ENCODE measurements at places on chromosomes 16 and 17.

- no peak for DNase-seq
Observed at GRCh38 chr16:10754941-10755340, 11.3 kb downstream of the NUBP1 start.

GRCh38 chr17:55996826-55997225 is 156.4 kb upstream of the ANKFN1 start:
- no peak for DNase-seq

DNA sequence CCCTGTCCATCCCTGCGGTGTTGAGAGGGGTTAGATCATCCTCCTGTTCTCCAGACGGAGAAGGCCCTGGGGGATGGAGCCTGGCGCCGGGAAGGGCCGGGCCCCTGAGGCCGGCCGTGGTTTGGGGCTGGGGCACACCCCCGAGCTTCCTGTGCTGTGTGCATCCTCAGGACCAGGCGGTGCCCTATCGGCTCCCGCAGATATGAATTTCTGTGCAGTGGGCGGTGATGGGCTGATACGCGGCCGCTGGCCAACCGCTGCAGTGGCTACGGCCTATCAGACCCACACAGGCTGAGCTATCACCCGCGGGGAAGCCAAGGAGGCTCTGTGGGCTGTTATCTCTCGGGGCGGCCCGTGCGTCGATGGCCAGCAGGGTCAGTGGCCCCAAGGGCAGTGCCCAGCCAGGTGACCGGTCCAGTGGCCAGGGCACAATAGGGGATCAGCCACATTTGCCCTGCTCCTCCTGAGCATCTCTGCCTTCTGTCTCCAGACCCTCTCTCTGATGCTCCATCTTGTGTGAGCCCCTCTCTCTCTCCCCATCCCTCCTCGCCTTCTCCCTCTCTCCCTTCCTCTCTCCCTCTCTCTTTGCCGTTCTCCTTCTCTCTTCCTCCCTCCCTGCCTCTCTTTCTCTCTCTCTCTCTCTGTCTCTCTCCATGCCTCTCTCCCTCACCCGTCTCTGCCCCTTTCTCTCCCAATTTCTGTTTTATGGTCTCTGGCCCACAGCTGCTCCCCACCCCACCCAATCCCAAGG is 38.7 kb downstream of the ZFPM1 start:
- no peak for DNase-seq

DNA sequence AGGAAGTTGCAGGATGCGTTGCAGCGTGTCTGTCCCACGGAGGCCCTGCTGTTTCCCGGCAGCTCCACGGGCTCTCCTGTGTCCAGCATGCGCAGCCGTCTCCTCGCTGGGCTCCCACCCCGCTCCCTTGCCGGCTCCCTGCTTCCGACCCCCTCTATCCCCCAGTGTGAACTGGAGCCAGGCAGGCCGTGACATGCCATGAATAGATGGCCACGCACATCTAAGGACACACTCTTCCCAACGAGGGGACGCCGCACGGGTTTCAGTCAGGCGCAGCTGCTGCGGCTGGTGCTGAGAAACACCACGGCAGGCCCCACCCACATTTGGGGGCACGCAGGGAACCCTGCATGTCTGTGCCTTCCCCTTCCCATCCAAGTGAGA is 9.2 kb upstream of the HEXD start:
- DNase-seq = no peak

- DNase-seq = no peak
Observed at GRCh38 chr16:84459941-84460405, 44.5 kb downstream of the MEAK7 start.

DNA sequence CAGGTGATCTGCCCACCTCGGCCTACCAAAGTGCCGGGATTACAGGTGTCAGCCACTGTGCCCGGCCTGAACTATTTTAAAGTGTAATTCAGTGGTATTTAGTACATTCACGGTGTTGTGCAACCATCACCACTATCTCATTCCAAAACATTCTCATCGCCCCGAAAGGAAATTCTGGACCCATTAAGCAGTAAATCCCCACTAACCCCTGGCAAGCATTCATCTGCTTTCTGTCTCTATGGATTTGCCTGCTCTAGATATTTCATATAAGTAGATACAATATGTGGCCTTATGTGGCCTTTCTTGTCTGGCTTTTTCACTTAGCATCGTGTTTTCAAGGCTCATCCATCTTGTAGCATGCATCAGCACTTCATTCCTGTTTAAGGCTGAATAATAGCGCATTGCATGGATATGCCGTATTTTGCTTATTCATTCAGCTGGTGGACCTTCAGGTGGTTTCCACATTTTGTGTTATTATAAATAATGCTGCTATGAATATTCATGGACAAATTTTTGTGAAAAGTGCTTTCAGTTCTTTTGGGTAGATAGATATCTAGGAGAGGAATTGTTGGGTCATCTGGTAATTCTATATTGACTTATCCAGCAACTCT is 8.4 kb upstream of the HERPUD1 start:
- DNase-seq = no peak

- DNase-seq = no peak
Observed at GRCh38 chr17:56257075-56257474, 103.8 kb downstream of the ANKFN1 start.

- DNase-seq = no peak
Observed at GRCh38 chr17:48162946-48163506, 55.5 kb downstream of the SNX11 start.

DNA sequence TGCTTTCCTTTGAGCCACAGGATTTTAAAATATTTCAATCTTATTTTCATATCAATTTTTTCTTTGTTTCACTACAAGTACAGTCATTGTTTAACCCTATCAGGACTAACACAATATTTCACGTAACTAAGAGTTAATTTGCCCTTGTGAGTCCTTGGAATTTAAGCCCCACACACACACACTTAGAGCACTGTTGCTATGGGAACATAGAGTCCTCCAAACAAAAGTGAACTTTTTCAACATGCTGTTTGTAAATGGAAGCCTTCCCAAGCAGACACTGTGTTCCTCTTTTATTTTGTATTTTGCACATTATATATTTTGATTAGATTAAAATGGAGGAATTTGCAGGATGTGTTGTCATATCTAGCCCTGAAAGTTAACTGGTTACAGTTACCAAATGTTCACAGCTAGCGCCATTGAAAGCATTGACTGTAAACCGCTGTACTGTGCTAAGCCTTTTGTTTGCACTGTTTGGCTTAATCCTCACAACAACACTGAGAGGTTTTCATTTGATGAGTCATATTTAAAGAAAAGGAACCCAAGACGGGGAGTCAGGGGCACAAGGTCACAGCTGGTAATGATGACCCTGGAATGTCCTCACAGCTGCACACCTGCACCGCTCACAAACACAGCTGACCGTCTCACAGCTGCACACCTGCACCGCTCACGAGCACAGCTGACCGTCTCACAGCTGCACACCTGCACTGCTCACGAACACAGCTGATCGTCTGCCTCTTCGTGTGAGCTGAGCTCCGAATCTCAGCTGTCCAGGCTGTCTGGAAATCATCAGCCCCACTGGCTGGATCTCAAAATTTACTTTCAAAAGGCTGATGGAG is 6.3 kb downstream of the HSBP1 start:
- DNase-seq = no peak

DNA sequence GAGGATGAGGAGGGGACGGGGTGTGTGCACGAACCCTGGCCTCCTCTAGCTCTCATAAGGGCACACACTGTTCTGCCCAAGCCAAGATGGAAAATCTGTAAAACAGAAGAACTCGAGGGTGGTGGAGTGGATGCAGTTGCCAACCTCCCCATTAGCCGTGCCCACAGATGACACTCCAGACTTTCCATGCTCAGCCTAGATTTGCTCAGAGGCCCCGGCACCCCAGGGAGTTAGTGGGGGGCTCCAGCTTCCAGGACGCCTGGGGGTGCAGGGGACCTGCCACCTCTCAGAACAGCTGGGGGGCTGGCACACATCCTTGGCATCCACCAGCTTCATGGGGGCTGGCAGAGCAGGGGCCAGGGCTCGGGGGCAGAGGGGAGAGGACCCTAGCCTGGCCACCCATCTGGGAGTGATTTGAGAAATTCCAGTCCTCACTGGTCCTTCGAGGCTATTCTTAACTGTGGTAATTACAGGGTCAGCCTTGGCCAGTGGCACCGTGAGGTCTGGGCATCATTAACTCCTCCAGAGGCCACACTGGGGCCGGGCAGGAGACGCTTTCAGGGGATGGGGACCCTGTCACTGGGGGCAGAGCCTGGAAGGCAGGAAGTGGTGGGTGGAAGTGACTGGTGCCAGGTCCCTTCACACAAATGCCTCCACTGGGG is 14.3 kb downstream of the VASN start:
- DNase-seq = no peak

DNA sequence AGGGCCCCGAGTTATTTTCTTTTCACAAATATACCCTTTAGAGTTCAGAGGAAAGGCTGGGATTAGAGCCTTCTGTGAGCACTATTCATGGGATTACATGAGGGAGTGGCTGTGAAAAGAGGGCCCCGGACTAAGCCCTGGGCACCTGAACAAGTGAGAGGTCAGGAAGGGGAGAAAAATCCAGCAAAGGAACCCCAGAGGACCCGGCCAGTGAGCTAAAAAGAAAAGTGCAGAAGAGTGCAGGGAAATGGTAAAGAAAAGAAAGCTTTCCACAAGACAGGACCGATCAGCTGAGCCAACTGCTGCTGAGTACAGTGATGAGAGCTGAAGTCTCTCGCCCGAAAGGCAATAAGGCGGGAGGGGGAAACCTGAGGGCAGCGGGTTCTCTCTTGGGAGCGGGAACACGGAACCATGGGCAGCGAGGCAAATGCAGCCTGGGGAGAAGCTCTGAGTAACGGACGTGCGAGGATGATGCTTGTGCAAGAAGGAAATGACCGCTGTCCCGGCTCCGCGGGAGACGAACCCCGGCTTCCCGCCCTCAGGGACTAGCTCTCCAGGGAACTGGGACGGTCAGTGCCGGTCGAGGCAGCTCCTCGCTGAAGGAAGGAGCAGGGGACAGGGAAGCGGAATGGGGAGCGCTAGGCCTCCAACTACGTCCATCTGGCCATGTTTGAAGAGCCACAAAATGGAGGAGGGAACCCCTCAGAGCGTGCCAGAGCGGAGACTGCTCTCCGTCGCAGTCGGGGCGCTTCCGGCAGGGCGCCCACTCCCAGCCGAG is 665 bp upstream of the ALDH3A2 start:
- DNase-seq = no peak

- no peak for DNase-seq
Observed at GRCh38 chr17:61084260-61084659, 315.4 kb upstream of the TBX2 start.

- peak; percentile 58 for DNase-seq
Observed at GRCh38 chr17:40605306-40605705, 40.0 kb upstream of the CCR7 start.

Measured in activated gamma-delta T cell treated with Interleukin-2 at 50 U/mL for 16 hours (primary cell).